Effector memory CD4-positive, alpha-beta T cell (primary cell): ENCODE measurements at places on chromosomes 11 and 22.

DNA sequence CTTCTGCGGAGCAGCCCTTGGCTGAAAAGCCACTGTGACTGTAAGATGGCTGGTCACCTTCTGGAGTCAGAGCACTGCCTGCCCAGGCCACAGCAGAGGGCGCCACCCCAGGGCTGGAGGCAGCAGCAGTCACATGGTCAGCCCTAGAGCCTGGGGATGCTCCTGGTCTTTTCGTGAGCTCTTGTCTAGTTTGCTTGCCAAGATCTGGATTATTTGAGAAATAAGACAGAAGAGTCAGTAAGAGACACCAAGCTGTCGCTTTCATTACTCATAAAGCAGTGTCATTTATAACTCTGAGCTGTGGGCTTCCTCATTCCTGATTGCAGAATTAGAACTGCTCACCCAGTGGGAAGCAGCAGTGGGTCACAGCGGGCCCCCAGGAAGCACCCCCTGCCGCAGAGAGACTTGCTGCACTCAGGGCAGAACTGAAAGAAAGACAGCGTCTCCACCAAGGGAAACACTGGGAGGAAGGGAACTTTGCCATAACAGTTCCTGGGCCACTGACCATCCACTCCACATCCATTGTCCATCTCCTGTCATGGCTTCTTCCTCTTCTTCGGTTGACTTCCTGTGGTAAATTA lies 56.7 kb downstream of the PPP6R2 start:
- DNase-seq: no peak

- no peak for DNase-seq
Measured at GRCh38 chr11:13343067-13343466, 65.5 kb downstream of the BMAL1 start.

DNA sequence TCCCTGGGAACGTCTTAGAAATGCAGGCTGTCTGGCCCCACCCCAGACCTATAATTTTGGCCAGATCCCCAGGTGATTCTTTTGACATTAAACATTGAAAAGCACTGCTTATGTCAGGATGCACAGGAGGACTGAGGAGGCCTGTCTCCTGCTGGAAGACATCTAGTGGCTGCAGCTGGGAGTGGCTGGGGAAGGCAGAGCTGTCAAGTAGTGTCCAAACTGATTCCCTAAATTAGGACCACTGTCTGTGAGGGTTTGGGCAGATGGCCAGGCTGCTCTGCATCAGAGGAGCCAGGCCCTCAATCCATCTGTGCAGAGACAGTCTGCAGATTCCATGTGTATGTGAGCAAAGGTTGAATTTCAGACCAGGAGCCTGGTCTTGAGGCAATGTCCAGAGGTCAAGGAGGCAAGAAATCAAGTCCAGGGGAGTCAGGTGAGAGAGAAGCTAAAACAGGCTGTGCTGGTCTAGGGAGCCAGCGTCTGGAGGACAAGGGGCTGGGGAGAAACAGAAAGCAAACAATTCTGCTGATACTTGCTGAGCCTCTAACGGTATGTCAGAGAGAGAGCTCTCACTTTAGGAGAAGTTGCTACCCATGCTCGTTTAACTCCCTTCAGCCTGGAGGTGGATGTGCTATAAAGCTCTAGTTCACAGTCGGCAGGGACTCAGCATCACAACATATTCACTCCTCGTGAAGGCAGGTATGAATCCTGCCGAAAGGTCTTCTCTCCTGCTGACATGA lies 15.3 kb upstream of the SYTL2 start:
- no peak for DNase-seq

GRCh38 chr11:125070699-125071254 lies 7.7 kb downstream of the SLC37A2 start:
- no peak for DNase-seq

GRCh38 chr22:48897645-48898370 lies 929.9 kb downstream of the BRD1 start:
- no peak for DNase-seq

GRCh38 chr11:11279956-11280689 lies 72.9 kb downstream of the CSNK2A3 start:
- no peak for DNase-seq

DNA sequence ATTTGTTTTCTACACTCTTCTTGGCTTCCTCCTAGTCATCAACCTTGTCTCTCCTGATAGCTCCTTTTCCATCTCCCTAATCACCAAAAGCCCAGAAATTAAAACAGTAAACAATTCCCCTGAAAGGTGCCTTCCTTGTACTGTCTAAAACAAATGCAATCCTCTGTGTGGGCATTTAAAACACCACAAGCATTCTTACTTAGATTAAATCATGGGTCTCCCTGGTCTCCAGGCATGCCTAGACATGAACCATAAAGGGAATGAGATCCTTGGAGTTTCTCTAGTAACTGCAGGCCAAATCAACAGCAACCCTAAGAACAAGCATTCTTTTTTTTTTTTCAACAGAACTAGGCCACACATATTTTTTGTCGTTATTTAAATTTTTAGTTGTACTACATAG lies 1.9 kb downstream of the BTG4 start:
- no peak for DNase-seq

- no peak for DNase-seq
Measured at GRCh38 chr22:48099251-48099650, 1336.8 kb downstream of the TBC1D22A start.

DNA sequence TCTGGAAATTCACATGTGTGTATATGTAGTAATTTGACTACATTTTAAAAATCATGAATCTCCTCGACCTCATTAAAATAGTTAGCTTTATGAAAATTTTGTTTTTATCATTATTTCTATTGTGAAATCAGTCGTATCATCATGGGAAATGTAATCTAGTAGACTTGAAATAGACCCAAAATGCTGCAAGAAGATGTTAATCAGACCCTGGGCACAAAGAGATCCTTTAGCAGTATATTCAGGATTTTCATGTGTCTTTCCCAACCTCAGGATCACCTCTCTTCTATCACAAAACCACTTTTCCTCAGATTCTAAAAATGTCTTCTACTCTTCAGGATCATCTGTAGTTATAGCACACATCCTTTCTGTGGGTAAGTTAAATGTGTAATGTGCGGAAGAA lies 74.9 kb upstream of the ADSL start:
- DNase-seq: no peak

DNA sequence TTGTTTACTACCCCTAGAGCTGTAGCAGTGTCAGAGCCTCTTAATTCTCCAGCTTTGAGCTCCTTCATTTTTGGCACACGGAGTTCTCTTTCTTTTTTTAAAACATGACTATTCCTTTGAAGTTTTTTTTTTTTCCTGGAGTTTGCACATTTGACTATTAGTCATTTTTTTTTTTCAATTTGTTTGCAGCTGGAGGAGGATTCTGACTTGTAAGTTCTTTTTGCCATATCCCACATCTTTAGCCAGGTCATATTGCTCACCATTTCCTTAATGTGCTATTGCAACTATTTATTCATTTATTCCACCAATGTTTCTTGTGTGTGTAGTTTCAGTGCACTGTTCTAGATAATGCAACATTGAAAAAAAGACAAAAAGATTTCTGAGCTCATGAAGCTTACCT lies 166.3 kb upstream of the ARHGAP20 start:
- DNase-seq: no peak

GRCh38 chr11:45079075-45079444 lies 67.4 kb upstream of the PRDM11 start:
- no peak for DNase-seq

DNA sequence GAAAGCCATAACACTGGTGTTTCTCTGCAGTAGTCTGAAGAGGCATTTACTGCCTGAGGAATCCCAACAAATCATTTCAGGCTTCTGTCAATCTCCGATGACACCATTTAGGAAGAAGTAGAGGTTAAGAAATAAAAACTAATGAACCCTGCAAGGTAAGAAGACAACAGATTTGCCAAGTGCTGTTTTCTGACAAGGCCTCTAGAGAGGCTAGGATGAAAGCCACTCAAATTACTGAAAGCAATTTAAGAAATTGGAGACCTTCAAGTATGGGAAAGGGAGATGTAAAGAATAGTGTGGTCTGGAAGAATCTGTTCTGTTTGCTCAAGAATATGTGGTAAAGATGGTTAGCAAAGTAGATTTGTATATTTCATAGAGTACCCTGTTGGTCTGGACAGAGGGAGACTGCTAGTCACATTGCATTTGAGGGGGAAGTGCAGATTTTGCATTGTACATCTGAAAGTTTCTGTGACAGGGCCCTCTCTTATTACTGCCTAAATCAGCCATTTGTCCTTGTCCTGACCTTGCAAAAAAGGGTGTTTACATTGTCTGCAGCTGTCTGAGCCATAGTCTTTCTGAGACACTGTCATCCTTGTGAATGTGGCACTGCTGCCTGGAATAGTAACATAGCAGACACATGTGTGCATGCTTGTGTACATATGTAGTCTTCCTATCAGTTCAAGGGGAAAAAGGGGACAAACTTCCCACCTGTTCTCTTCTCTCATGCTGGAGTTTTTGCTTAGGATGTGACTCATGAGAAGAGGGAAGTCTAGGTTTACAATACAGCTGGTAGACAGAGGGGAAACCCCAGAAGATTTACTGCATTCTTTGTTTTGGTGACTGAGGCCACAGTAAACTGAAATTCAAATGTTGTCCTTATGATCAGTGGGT lies 640.2 kb upstream of the KIRREL3 start:
- no peak for DNase-seq

DNA sequence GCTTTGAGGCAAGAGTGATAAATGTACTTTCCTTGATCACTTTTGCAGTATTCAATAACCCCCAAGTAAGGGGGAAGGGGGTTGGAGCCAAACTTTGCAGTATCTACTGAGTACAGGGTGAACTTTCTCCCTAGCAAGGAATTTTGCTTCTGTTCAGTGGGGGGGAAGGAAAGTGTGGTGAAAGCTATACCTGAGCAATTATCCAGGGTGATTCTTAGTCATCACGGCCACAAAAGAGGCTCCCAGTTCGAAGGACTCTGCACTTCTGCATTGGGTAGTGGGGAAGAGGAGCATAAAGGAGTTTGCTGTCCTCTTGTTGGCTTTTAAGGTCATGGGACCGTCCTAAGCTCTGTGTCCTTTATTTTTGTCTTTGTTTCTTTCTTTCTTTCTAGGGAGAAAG lies 346.5 kb upstream of the SYN3 start:
- DNase-seq: no peak

DNA sequence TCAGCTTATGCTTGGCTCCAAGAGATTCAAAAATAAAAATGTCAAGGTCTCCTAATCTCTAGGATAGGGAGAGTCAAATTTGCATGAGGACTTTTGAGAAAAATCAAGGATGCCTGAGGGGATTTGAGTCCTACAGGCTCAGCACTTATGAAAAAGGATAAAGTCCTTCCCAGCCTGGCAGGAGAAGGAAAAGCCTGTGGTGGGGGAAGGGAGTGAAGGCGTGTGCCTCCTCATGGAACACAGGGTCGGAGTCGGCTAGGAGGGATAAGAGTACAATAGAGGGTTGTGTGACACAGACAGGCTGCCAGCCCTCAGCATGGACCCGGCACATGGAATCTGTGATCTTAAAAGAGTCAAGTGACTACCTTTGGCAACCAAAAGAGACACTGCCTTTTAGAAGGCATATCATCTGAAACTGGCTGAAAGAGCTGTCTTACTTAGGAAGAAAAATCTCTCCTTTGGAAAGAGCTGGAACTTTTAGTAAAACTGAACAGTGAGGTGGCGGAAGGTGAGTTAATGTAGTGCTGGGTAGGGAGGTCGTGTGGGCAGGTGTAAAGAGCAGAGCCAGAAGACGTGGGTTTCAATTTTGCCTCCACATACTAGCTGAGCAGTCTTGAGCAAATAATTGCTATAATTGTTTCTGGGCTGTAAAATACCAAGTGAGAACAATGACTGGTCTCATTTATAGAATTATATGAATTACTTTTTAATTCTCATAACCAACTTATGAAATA lies 58.8 kb upstream of the RDX start:
- no peak for DNase-seq

DNA sequence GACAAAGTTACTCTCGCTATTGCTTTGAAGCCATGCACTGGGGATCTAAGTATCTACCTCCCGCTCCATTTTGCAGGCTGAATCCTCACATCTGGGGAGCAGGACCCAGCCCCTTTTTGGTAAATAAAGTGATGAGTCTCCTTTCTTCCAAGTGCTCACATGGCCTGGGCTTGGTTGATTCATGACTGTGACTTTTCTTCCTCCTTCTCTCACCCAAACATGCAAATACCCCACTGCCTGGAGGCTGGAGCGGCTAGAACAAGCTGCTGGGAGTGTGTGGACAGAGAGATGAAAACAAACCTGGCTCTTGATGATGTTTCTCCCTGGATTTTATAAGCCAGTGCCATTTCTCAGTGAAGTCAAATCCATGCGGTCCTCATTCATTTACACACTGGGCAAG lies 72.7 kb downstream of the TRIM29 start:
- no peak for DNase-seq

- no peak for DNase-seq
Measured at GRCh38 chr11:84833488-84834088, 793.6 kb downstream of the DLG2 start.

DNA sequence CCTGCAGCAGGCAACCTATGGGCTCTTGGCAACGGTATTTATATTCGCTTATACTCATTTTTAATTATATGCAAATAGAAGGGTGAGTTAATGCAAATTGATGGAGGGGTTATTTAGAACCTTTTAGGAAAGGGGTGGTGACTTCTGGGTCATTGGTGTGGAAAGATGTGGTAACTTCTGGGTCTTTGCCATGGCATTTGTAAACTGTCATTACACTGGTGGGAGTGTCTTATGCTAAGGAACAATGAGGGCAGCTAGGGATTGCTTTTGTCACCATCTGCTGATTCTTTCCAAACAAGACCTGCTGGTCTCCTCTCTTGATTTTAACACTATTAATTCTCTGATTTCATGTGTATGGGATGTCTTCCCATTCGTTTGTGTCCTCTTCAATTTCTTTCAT lies 11.7 kb upstream of the KAT5 start:
- no peak for DNase-seq

- DNase-seq: no peak
Measured at GRCh38 chr11:68569357-68569756, 108.8 kb downstream of the PPP6R3 start.

DNA sequence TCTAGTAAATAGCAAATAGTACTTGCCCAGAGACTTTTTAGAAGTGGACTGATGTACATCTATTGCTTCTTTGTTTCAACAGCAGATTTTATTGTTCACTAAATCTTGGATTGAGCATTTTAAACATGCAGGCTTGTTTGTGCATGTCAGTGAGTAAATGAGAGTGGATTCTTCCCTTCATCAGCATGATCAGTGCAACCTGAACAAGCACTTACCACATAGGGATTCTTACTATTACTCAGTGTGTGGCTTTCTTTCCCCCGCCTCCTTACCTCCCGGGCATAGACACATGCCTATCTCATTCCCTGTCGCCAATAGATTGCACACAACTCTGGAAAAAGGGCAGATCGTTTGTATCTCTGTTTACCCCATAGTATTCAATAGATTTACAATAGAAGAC lies 197.5 kb downstream of the C11orf87 start:
- DNase-seq: no peak

- no peak for DNase-seq
Measured at GRCh38 chr11:59534676-59535075, 23.3 kb downstream of the OR4D9 start.

- DNase-seq: no peak
Measured at GRCh38 chr11:14981507-14981906, 9.4 kb upstream of the CALCA start.

GRCh38 chr11:11577251-11577855 lies 44.5 kb downstream of the GALNT18 start:
- DNase-seq: no peak

- DNase-seq: no peak
Measured at GRCh38 chr22:42549331-42550060, 4.3 kb upstream of the SERHL2 start.
